T-helper 2 cell (primary cell): ENCODE measurements at places on chromosomes 16 and 17.

GRCh38 chr17:52170963-52171572 is 12.6 kb upstream of the CA10 start:
- no peak for DNase-seq

DNA sequence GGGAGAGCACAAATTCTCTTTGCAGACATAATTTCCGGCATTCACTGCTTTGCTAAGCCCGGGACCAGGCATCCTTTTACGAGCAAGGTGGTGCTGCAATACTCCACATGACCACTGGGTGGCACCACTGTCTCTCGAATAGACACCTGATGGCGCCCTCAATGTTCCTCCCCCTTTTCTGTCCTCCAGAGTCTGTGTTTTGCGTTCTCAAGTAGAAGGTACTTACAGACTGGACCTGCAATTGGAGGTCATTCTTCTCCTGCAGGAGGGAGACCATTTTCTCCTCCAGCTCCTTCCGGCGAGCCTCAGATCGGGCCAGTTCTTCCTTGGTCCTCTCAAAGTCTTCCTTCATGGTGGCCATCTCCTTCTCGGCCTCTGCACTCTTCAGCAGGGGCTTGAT is 45.2 kb downstream of the MYH13 start:
- peak; percentile 68 for DNase-seq

GRCh38 chr16:50040018-50040417 is 15.0 kb downstream of the CNEP1R1 start:
- DNase-seq = no peak

GRCh38 chr17:61394630-61395408 is 4.8 kb upstream of the TBX2 start:
- no peak for DNase-seq

- DNase-seq = no peak
These were observed 16.4 kb upstream of the SLC16A11 start for GRCh38 chr17:7060165-7060891.

DNA sequence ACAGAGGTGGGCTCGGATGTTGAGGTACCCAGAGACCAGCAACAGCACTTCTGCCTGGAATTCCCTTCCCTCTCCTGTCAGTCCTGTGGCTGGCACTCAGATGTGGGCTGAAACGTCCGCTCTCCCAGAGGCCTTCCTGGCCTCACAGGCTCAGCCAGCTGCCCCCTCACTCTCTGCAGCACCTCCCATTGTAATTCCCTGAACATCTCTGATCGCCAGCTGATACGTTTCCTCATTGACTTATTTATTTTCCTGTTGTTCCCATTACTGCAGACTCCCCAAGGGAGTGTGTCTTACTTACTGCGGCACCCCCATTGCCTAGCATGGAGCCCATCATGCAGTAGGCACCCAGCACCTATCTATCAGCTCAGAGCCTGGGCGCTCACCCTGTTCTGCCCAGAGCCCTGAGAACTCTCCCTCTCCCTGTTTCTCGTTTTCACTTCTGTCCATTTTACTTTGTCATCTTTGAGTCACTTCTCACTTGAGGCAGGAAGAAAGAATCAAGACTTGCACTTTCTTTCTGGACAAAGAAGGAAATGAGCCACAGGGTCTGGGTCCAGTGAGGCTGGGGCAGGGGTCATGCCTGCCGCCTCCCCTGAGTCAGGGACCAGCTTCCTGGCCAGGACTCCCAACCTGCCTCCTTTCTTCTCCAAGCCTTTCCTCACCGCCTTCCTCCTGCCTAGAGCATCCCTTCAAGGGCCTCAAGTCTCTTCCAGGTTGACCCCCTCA is 10.2 kb downstream of the CDH5 start:
- DNase-seq = no peak

GRCh38 chr17:18111330-18111971 is 2.9 kb downstream of the MYO15A start:
- DNase-seq = no peak

GRCh38 chr17:33383488-33384023 is 90.5 kb upstream of the ASIC2 start:
- no peak for DNase-seq

DNA sequence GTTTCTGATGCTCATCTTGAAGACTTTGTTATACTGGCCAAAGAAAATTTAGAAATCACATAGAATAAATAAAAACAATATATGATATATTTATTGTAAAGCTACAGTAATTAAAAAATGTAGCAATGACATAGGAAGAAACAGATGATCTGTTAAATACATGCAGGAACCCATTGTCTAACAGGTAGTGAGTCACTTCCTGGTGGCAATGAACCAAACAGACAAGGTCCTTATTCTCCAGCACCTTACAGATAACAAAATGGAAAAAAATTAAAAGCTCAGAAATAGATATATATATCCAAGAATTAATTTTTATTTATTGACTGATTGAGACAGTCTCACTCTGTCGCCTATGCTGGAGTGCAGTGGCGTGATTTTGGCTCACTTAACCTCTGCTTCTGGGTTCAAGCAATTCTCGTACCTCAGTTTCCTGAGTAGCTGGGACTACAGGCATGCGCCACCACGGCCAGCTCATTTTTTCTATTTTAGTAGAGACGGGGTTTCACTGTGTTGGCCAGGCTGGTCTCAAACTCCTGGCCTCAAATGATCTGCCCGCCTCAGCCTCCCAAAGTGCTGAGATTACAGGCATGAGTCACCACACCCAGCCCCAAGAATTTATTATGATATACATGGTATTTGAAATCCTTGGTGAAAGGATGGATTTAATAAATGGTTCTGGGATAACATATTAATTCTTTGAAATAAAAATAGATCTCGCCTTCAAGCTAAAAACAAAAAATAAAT is 7.5 kb downstream of the NETO2 start:
- no peak for DNase-seq

DNA sequence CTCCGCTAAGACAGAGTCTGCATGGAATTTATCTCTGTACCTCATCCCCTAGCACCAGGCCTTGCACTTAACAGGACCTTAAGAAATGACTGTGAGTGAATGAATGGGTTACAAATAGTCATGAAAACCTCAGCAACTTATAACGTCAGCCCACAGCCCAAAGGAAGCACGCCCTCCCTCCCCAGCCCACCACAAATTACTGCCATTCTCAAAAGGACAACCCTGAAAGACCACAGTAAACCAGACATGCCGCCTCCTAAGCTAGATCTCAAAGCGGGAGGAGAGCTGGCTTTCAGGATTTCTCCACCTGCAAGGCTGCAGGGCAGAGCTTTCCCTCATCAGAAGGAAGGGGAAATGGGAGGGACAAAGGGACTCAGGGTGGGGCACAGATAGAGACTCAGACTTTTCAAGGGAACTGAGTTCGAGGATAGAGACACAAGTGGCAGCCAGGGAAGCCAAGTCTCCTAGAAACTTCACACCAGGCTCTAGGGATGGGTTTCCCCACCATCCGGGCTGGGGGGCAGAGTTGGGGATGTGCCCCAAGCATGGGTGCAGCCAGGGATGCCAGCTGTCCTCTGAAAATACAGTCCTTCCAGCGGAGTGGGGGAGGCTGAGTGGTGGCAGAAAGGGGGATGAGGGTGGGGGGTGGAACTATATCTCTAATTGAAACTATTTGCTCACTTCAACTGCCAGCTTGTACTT is 56.7 kb downstream of the PLXDC1 start:
- DNase-seq = no peak

- no peak for DNase-seq
These were observed 159.4 kb upstream of the CHMP6 start for GRCh38 chr17:80832266-80832676.
